ENCODE measurements at places on chromosomes 3 and 15.
A peak's percentile ranks its signal among the peaks of the same experiment; 100 is the strongest.

GRCh38 chr3:98501863-98502576 is 4.5 kb downstream of the OR5K2 start:
- DNase-seq = no peak

- DNase-seq = no peak
Measured at GRCh38 chr3:27557411-27557810, 73.2 kb upstream of the SLC4A7 start.

- no peak for DNase-seq
Measured at GRCh38 chr3:155560135-155560534, 184.7 kb downstream of the PLCH1 start.

GRCh38 chr15:40934457-40934856 is 5.3 kb downstream of the DLL4 start:
- no peak for DNase-seq

GRCh38 chr15:80525853-80526252 is 121.7 kb downstream of the ARNT2 start:
- DNase-seq = no peak

DNA sequence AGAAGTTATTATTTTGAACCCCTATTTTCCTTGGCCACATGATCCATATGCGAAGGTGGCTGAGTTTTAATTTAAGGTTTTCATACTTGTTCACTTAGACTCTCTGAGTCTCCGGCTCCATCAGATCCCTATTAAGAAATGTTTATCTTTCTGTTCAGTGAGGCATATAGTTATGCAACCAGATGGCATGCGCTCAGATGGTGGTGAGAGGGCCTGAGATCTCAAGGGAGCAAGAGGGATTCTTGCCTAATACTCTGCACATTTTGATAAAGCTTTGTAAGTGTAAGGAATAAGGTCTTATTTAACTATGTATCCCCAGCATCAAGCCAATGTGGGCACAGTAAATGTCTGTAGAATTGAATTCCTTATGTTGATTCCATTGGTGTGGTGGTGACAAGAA is 78.9 kb upstream of the DPH6 start:
- DNase-seq = peak; percentile 47
